ENCODE measurements at places on chromosomes 3 and 15.
A peak's percentile ranks its signal among the peaks of the same experiment; 100 is the strongest.

DNA sequence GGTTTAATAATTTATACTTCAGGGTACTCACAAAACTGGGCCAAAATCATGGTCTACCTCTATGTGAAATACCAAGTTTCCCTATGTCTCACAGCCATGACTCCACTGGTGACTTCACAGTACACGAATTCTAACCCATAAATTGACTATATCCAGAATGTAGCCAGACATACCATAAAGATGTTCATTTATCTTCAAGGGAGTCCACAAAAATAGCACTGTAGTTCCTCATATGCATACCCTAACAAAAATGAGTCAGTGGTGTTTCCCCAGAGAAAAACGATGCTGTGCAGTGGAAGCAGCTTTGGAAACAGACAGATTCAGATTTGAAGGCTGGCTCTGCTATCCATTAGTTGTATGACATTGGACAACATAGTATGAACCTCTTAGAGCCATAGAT, 438.8 kb downstream of the FHIT start:
- no peak for DNase-seq

- peak; percentile 41 for DNase-seq
Observed at GRCh38 chr3:57078344-57078634, 17.8 kb downstream of the SPATA12 start.

DNA sequence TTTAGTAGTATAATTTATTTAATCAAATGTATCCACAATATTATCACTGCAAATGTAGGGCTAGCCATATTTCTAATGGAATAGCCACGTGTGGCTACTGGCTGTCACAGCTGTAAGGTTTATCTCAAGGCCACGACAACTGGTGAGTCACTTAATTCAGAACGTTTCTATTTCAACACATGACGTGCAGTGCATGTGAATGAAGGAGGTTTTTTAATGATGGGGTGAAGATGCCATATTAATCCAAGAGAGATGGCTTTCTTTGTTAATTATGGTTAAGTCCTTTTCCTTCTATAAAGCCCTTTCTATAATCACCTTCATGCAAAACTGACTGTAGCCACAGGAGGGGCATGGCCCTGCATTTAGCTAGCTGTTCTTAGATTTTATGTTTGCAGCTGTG, 212.0 kb downstream of the FEZF2 start:
- no peak for DNase-seq

GRCh38 chr3:124928333-124929202, 6.0 kb downstream of the MUC13 start:
- peak; percentile 47 for DNase-seq

DNA sequence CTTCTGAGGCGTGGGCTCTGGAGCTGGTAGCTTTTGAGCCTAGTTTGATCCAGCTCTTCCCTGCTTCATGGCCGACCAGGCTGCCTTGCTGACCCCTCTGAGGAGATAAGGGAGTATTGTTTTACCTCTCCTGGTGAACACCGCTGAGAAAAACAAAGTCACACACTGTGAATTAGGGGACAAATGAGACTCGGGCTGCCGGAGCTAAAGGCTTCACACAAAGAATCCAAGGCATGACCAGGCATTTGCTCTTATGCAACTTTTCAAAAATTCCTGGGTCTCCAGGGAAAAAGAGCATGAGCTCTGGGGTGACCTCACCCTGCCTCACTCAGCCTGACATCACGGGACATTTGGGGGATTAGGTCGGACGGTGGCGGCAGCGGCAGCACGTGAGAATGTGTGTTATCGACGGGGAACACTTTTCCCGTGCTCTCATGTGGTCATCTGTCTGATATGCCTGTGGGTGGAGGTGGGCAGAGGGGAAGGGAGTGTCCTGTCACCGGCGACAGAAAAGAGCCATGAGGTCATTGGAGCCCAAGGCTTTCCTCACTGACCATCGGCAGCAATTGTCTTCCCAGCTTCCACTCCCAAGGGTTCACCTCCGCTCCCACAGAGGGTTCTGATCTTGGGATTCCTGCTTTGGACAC, 61.0 kb downstream of the TMEM44 start:
- peak; percentile 95 for DNase-seq

DNA sequence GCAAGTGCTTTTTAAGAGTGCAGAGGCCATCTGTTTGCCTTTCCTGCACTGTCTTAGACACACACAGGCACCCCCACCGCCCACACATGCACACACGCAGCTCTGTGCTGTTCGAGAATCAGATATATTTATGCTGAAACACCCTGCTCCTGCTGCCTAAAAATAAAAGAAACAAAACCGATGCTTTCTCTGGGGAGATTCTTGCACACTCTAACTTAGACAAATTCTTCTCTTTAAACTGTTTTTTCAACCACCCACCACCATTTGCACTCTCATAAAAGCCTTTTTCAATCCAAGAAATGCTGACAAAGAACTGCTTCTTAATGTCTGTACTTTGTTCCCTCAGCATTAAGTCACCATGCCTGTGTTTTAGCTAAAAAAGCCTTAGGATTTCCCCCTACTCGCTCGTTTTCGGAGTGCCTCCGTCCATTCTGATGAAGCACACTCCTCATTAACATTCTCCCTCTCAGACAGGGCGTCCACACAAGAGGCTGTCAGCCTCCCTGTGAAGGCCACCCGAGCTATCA, 26.2 kb downstream of the SLC12A8 start:
- no peak for DNase-seq

- DNase-seq, result no peak
Observed at GRCh38 chr3:141532609-141533008, 45.8 kb downstream of the RASA2 start.

DNA sequence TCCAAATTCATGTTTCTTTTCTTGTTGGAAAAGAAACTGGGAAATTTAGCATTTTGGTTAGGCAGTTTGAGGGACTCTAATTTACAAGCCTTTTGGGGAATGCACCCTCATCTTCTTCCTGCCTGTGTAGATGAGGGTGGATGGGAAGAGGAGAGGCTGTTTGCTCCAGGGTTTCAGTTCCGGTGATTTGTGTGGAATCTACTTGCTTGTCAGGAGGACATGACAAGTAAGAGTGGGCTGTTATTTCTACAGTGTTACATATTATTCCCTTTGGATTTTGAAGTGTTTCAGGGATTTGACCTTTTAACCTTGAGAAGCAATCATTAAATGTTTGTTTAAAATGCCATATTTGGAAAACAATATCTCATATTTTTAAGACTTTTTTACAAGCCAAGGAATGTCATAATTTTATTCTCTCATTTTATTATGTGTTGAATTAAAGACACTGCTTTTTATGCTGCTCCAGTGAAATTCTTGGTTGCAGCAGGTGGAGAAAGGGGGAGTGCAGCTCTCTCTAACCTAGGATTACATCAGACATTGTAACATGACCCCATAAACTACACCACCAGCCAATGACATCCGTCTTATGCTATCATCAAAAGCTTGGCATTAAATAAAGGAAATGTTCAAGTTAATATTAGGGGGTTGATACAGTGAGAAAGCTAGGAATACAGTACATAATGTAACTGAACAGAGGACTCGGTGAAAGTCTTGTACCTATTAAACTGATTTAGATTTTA, 30.2 kb downstream of the PLAAT1 start:
- no peak for DNase-seq

DNA sequence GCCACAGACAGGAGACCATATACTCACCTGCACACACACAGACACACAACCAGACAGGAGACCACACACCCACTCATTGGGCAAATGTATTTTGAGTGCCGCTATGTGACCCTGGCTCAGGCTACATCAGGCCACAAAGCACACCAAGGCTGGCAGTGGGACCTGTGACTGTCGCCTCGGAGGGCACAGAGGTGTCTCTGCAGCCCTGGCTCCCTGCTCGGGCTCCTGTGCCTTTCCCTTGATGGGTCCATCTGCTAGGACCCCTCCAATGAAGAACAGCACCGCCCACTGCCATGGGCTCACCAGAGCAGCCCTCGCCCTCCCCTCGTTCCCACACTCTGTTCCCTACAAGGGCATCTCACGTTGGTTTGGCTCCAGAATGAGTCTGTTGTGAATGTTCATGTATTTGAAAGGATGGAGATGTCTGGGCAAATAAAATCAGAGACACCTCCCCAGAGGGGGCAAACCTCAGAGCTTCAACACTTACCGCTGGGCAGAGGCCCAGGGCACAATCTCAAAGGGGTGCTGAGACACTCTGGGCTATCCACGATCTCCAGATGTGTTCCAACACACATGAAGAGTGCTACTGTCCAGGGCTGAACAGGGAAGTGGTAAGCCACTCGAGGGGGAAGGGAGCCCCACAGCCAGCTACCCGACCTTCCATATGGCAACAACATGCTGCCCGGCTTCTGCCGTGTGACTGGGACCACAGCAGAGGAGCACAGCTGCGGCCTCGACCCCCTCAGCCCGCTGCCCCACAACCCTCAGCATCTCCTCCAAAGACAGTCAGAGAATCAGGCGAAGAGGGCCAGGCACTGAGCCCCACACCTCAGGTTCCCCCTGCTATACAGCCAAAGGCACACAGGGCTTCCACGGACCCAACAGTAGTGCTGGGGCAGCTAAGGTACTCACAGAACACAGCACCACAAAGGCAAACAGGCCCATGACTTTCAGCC, 74.9 kb downstream of the OCA2 start:
- no peak for DNase-seq

GRCh38 chr15:91852741-91853510, 582 bp upstream of the SLCO3A1 start:
- DNase-seq, result peak; percentile 97

Measured in CD14-positive monocyte (primary cell).